GDM1 (cell line): ENCODE measurements at places on chromosomes 5 and 9.

GRCh38 chr5:85647349-85648127 is 970.2 kb upstream of the COX7C start:
- no peak for DNase-seq

DNA sequence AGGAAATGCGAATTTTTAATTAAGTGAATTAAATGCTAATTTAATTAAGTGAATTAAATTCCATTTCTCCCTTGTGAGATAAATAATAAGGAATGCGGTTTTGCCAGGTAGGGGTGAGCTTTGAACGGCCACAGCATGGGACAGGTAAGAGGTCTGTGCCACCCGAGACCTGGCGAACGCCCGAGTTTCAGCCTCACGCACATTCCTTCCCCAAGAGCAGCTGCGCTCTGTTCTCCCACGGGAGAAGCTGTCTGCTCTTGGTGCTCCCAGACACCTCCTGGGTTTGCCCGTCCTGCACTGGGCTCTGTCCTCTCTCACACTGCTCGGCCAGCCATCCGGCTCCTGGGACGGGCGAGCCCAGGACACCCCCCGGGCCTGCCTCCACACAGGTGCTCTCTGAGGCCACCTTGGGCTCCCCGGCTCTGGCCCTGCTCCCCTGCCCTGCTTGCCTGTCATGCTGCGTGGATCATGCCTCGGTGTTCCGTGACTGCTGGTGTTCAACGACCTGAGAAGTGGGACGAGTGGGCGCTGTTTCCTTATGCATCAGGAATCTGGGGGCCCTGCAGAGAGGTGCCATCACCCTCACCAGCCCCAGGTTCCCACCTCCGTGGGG is 13.7 kb upstream of the CAMSAP1 start:
- DNase-seq, result no peak

DNA sequence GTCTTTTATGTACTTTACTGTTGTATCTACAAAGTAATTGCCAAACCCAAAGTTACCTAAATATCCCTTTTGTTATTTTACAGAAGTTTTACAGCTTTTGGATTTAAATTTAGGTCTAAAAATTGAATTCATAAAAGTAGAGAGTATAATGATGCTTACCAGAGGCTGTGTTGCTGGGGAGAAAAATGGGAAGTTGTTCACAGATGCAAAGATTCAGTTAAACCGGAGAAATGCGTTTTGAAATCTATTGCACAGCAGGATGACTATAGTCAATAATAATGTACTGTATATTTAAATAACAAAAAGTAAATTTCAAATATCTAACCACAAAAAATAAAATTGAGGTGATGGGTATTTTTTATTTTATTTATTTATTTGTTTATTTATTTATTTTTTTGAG is 2.6 kb upstream of the ANKRD18A start:
- no peak for DNase-seq

- no peak for DNase-seq
These were observed 196.1 kb downstream of the GAS1 start for GRCh38 chr9:86751207-86751606.

- no peak for DNase-seq
These were observed 159.5 kb upstream of the ERCC6L2 start for GRCh38 chr9:95715868-95716435.

DNA sequence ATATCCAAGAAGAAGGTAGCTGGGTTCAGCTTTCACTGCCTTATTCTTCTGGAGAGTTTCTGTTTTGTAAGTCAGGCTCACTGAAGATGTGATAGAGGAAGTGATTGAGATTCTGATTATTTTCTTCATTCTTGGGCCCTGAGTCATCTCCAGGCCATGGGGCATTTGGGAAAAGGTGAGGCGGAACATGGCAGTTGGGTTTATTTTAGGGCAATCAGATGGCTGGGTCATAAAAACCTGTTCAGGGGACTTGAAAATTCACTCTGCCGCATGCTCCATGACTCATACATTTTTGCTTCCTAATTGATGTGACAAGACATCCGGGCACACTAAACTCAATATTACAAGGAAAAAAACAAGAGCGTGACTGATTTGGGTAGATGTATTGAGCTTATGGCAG is 265.7 kb upstream of the KLF4 start:
- no peak for DNase-seq

- DNase-seq, result no peak
These were observed 138.4 kb downstream of the GADD45G start for GRCh38 chr9:89743216-89743572.

GRCh38 chr9:131618071-131618479 is 72.8 kb downstream of the PRRT1B start:
- no peak for DNase-seq
